Right cardiac atrium (tissue), 5 donors: ENCODE measurements at places on chromosomes 12 and 14. TPM values are rescaled to one million over a fixed set of nuclear protein-coding genes. Genes with fewer than 3 reads are reported as not detected.

GRCh38 chr12:2759733-2760132, 35.0 kb upstream of the FKBP4 start:
- DNase-seq: no peak

GRCh38 chr14:78143489-78144145, 26.6 kb upstream of the NRXN3 start:
- DNase-seq: no peak

GRCh38 chr12:6450091-6450868, 1.6 kb upstream of the TAPBPL start:
- DNase-seq: no peak

- no peak for DNase-seq
Observed at GRCh38 chr14:82403987-82404386, 870.3 kb upstream of the SEL1L start.

Gene PGF
- polyA plus RNA-seq: 4.3 TPM
